CD4-positive, alpha-beta memory T cell (primary cell): ENCODE measurements at places on chromosomes 5 and 9. TPM values are rescaled to one million over a fixed set of nuclear protein-coding genes. Genes with fewer than 3 reads are reported as not detected.

RLN2 gene
- total RNA-seq, result 5.4 TPM

TNFSF15 gene
- total RNA-seq, result 0.06 TPM

RNF20 gene
- total RNA-seq, result 67.4 TPM

ZNF879 gene
- 15.9 TPM for total RNA-seq

FBP2 gene
- total RNA-seq, result not detected

RUFY1 gene
- total RNA-seq, result 59.1 TPM

GFI1B gene
- total RNA-seq, result not detected

RALGDS gene
- total RNA-seq, result 131 TPM

SPATA31C1 gene
- total RNA-seq, result not detected

PCDHB11 gene
- total RNA-seq, result not detected

CSF2 gene
- not detected for total RNA-seq

ZFP37 gene
- 2.9 TPM for total RNA-seq

ANKRD18B gene
- total RNA-seq, result 1.9 TPM

DNA sequence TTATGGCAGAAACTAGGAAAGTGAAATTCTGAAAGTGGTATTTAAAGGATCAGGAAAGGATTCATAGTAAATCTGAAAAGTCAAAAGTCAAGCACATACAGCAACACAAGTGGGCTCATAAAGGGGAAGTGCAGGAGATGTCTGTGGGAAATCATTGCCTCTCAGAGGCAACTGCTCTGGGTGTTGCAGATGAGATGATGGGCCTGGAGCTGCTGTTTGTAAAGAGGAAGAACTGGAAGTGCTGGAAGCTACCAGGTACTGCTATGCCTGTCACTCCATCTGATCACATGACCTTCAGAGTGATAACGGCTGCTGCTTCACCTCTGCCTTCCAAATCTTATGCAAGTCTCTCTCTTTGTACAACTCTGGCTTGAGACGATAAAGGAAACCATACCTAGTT lies 55.9 kb downstream of the ADRB2 start:
- DNase-seq, result no peak

DNA sequence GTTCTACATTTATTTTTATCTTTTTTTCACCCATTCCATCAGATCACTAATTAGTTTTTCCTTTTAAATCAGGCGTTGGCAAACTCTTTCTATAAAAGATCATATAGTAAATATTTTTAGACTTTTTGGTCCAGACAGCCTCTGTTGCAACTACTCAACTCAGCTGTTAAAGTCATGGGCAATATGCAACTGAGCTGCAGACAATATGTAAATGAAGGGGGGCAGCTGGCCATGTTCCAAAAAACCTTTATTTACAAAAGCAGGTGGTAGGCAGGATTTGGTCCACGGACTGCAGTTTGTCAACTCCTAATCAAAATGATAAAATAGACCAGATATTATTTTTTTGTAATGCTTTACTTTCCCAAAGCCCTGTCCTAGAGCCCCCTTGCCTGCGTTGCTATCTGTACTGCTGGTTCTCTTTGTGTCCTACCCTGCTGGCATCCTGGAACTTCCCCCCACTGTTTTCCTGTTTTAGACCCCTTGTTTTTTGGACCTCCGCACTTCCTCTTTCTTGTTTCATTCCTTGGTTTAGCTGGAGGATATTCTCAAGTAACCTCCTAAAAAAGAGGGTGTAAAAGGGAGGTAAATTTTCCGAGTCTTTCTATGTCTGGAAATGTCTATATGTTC lies 24.7 kb upstream of the TNFSF8 start:
- no peak for DNase-seq

- no peak for DNase-seq
These were observed 159.8 kb upstream of the MVB12B start for GRCh38 chr9:126166866-126167265.

GRCh38 chr9:90632647-90633207 lies 9.9 kb downstream of the DIRAS2 start:
- DNase-seq, result no peak

DNA sequence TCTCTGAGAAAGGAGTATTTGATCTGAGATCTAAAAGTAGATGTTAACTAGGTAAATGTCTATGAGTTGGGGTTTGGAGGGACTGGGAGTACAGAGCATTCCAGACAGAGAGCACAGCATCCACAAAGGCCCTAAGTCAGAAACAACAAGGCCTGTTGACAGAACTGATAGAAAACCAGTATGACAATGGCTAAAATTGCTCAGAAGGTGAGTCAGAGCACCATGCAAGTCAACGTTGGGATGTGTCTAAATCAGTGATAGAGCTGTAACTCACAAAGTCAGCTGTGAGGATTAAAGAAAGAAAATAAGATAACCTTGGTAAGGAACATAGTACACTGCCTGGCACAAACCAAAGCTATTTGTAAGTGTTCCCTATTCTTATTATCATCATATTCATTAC lies 124.0 kb downstream of the CETN3 start:
- DNase-seq, result no peak

GRCh38 chr5:36820900-36821299 lies 55.7 kb upstream of the NIPBL start:
- no peak for DNase-seq

DNA sequence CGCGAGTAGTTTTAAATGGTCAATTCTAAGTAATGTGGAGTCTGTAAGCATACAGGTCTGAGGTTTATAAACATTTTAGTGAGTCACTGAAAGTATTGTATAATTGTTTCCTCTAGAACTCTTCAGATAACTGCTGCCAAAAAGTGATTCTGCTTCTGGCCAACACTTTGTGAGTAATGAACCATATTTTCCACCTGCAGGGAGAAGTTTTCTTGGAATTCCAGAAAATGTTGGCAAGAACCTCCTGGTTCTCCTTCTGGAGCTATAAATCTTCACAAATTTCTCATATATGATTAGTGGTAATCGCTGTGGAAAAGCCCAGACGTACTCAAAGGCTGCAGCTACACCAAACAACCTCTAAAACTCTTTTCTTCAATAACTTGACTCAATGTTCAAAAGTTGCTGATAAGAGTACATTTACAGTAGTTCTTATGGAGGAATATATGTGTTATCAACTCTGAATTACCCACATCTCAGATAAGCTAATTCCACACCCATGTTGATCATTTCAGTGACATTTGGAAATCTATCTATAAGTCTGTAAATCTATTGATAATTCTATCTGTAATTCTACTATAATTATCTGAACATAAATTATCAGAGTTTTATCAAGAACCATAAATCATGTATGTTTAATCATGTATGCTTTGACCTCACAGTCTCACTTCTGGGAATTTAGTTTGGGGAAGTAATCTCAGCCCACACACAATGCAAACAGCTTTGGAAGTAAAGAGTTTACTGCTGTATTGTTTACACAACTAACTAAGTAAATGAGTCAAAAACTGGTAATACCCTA lies 74.1 kb downstream of the FNBP1 start:
- DNase-seq, result no peak

GRCh38 chr9:759983-760736 lies 81.3 kb upstream of the DMRT1 start:
- no peak for DNase-seq

DNA sequence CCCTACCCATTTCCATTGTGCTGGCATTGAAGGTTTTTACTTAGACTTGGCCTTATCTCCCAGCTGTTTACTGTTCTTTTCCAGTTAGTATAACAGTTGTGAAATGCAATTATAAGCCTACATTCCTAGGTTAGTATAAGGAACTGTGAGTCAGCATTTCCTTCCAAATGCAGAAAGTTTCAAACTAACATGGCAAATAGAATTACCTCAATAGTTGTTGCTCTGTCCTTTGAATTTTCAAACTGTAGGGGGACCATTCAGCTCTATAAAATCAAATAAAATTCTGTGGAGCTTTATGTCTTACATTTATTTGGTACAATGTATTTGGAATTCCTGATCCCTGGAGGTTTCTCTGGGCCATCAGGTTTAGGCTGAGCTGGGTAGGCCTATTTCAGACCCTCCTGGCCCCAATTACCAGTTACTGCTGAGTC lies 47.2 kb downstream of the ARHGEF28 start:
- DNase-seq, result no peak

- no peak for DNase-seq
These were observed 14.3 kb upstream of the SNCAIP start for GRCh38 chr5:122297587-122298298.

- no peak for DNase-seq
These were observed 219.5 kb downstream of the KCTD16 start for GRCh38 chr5:144390133-144390532.

- DNase-seq, result no peak
These were observed 2019.9 kb downstream of the MAT2B start for GRCh38 chr5:165525271-165525670.

- DNase-seq, result no peak
These were observed 85.1 kb downstream of the ACER2 start for GRCh38 chr9:19493876-19494275.
